ENCODE measurements at places on chromosomes 6 and 20.

DNA sequence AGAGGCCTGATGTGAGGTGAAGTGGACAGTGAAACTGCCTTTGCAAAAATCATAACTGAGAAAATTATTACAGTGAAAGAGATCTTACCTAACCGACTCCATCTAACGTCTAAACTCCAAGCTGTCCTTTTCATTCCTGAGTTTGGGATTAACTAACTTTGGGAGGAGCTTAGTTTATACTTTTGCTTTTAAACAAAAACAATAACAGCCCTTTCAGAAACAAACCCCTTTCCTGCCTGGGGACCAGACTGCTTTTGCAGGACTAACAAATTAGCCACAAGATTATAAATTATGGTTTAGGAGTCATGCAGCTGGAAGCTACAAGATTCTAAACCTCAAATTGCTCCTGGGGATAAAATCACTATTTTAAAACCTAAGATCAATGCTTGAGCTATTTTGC lies 38.6 kb upstream of the HFE start:
- no peak for DNase-seq

- DNase-seq: no peak
Observed at GRCh38 chr20:10131732-10132345, 86.8 kb upstream of the SNAP25 start.

GRCh38 chr6:5771759-5772390 lies 234.8 kb downstream of the NRN1 start:
- DNase-seq: no peak

- DNase-seq: peak; percentile 100
Observed at GRCh38 chr20:5535125-5535756, 215.0 kb upstream of the SHLD1 start.
